ENCODE measurements at places on chromosomes 2 and 18. TPM values are rescaled to one million over a fixed set of nuclear protein-coding genes. Genes with fewer than 3 reads are reported as not detected.

DNA sequence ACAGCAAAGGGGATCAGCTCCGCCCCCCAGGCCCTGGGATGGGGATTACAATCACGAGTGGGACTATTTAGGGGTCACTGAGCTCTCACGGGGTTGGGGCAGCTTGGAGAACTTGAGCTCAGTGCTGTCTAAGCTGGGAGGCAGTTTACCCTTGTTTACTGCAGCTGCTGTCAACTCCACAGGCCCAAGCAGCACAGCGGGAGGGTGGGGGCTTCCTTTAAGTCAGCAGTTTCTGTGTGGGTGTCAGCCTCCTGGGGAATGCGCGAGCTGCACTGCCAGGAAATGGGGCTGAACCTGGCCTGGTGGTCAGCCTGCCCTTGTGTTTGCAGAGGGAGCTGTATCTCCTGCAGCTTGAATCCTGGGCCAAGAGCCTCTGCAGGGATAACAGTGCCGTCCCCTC is 29.8 kb downstream of the TOGARAM2 start:
- no peak for DNase-seq

- DNase-seq = no peak
Observed at GRCh38 chr18:63539904-63540510, 2.2 kb upstream of the SERPINB12 start.

GRCh38 chr18:55214534-55214933 is 255.3 kb upstream of the CCDC68 start:
- no peak for DNase-seq

- DNase-seq = no peak
Observed at GRCh38 chr18:59881728-59882656, 17.8 kb upstream of the PMAIP1 start.

The CRYBA2 gene
- total RNA-seq = not detected

The CCDC68 gene
- 0.11 TPM for total RNA-seq

The RNF138 gene
- 13.2 TPM for total RNA-seq

The ABCA12 gene
- 45.7 TPM for total RNA-seq

- no peak for DNase-seq
Observed at GRCh38 chr2:132774189-132774588, 104.2 kb upstream of the LYPD1 start.

DNA sequence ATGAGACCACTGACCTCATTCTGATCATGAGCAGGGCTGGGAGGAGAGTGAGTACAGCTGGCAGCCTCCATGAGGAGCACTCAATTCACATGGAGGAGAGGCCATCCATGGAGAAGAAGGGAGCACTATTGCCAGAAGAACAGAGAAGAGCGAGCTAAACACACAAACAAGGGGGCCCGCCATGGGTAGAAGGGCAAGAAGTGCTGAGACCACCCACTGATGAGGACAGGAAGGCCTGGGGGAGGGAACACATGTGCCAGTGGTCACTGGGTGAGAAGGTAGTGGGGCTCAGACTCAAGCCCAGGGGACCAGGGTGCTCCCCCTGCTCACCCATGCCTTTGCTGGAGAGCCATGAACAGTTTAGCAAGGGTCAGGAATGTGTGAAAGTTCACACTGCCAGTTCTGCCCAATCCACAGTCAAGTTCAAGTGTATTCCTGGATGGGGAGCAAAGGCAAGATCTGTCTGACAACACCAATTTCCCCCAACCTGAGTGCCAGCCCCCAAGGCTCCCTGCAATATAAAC is 57.7 kb downstream of the TTC32 start:
- no peak for DNase-seq

The ST8SIA5 gene
- total RNA-seq = not detected
